Activated T-helper 2 cell treated with anti-CD3 and anti-CD28 coated beads, Interferon-gamma antibody, Interleukin-2, Interleukin-4, amounts not matched to agents 10 μg/mL and 5 μg/mL and 100 μg/mL, durations not matched to agents 14 hours and 24 hours and 36 hours (primary cell): ENCODE measurements at places on chromosomes 1 and 21. TPM values are rescaled to one million over a fixed set of nuclear protein-coding genes. Genes with fewer than 3 reads are reported as not detected.

- no peak for DNase-seq
- H3K4me3 ChIP-seq, result no peak overlapping the region
- no peaks in the 10 kb centered on the region for H3K27me3 ChIP-seq
- H3K4me1 ChIP-seq, result no peaks in the 10 kb centered on the region
Measured at GRCh38 chr1:72010094-72010431, 272.3 kb downstream of the NEGR1 start.

DNA sequence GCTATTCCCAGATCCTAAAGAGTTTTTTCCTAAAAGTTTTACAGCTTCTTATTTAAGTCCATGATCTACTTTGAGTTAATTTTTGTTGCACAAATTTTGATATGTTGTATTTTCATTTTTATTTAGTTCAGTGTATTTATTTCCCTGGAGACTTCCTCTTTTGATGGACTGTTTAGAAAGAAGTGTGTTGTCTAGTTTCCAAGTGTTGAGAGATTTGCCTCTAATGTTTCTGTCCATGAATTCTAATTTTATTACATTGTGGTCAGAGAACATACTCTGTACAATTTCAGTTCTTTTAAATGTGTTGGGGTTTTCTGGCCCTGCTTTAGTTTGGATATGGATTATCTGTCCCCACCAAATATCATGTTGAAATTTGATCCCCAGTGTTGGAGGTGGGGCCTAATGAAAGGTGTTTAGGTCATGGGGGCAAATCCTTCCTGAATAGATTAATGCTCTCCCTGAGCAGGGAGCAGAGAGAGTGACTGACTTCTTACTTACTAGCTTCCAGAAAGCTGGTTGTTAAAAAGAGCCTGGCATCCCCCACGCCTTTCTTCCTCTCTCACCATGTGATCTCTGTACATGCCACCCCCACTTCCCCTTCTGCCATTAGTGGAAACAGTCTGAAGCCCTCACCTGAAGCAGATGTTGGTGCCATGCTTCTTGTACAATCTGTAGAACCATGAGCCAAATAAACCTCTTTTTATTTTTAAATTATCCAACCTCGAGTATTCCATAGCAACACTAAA is 4.6 kb downstream of the CHD1L start:
- H3K36me3 ChIP-seq, result peaks cover 25% of the 10 kb centered on the region
- DNase-seq, result no peak
- H3K4me3 ChIP-seq, result no peak overlapping the region
- peaks cover 55% of the 10 kb centered on the region for H3K4me1 ChIP-seq
- H3K27me3 ChIP-seq, result no peaks in the 10 kb centered on the region

DNA sequence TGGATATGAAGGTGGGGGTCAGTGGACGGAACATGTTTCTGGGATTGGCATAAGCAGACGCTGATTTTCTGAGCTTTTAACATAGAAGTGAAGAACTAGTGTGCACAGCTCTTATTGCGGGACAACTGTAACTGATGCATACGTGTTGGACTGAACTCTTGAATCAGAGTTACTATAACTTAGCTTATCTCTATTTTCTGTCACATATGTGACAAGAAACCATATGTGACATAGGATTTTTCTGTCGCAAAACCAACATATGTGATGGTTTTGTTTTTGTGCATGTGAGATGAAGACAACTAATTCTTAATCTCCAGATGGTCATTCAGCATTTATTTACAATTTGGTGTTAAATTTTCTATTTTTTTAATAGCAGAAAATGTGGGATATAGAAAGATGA is 249.9 kb downstream of the GREM2 start:
- no peak for DNase-seq
- no peaks in the 10 kb centered on the region for H3K27me3 ChIP-seq
- H3K4me3 ChIP-seq, result no peak overlapping the region

The MATN1 gene
- total RNA-seq, result 0.21 and 0.44 TPM in 2 replicates

GRCh38 chr1:112614460-112615065 is 4.4 kb downstream of the ST7L start:
- H3K36me3 ChIP-seq, result peaks cover 27% of the 10 kb centered on the region
- H3K4me3 ChIP-seq, result no peak overlapping the region
- no peak for DNase-seq
- no peaks in the 10 kb centered on the region for H3K27me3 ChIP-seq

The HES5 gene
- not detected in 2 replicates for total RNA-seq

DNA sequence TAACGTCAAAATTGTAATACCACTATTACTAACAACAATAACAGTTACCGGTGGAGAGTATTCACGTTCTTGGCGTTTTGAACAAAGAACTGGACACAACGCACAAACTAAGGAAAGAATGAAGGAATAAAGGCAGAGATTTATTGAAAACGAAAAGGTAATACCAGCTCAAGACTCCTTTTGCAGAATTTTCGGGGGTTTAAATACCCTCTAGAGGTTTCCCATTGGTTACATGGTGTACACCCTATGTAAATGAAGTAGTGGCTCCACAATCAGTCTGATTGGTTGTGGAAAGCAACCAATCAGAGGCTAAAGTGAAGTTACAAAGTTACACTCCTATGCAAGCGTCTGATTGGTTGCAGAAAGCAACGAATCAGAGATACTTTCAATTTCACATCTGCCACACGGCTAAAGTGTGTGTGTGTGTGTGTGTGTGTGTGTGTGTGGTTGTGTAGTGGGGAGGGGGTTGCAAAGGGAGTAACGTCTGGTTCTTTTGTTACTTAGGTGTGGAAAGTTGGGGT is 1.1 kb upstream of the GTF2B start:
- peak overlapping the region; percentile 97 for H3K4me3 ChIP-seq
- DNase-seq, result peak; percentile 15
- H3K27ac ChIP-seq, result peak overlapping the region; percentile 96
- peaks cover 2% of the 10 kb centered on the region for H3K27me3 ChIP-seq
- peaks cover 37% of the 10 kb centered on the region for H3K4me1 ChIP-seq

- no peak for DNase-seq
- H3K27ac ChIP-seq, result peak overlapping the region; percentile 96
- peaks cover 58% of the 10 kb centered on the region for H3K36me3 ChIP-seq
Measured at GRCh38 chr1:12450756-12451559, 167.1 kb downstream of the DHRS3 start.

DNA sequence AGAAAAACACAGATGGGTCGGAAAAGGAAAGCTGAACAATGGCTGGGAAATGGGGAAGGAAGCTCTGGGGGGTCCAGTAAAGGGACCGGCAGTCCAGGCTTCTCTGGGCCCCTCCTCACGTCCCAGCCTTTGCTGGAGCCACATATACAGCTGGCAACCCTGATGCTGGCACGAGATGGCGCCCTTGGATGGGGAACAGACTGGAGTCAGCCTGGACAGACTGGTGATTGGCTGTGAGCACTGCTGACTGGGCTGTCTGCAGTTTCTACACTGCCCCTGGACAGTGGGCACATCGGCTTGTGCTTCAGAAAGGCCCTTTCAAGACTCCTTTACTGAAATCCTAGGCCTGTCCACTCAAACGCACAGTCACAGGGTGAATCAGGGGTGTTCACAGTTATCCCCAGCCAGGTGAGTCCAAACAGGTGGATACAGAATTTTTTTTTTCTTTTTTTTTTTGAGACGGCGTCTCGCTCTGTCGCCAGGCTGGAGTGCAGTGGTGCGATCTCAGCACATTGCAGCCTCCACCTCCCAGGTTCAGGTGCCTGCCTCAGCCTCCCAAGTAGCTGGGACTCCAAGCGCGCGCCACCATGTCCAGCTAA is 31.1 kb upstream of the ZBTB40 start:
- no peak overlapping the region for H3K4me3 ChIP-seq
- DNase-seq, result peak; percentile 17

DNA sequence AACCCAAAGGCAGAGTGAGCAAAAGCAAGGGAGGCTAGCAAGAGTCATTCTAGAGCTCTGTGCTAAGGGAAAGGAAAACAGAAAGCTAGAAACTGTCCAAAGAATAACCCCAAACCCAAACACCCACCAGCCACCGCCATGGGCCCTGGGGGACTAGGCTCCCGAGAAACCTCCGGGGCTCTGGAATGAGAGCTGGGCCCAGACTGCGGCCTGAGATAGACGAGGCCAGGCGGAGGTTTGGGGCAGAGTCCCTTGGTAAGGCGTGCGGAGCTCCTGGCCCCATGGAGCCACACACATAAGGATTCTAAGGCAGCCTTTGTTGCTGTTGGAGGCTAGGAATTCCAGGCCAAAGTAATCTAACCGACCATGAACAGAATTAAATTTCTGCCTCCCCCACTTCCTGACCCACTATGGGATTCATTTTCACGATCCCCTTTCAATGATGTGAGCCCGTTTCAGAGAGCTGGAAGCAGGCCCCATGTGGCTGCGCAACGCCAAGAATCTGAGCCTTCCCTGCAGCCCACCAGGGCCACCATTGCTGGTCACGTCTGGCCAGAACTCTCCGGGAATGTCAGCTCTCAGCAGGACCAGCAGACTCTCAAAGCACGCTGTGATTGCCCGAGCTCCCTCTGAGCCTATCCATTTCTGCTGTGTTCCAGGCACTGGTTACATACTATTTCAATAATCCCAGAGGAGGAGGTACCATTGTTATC is 145.0 kb downstream of the TRABD2B start:
- H3K4me3 ChIP-seq, result no peak overlapping the region
- H3K27me3 ChIP-seq, result peaks cover 3% of the 10 kb centered on the region
- no peaks in the 10 kb centered on the region for H3K36me3 ChIP-seq
- no peak for DNase-seq

The MAP10 gene
- 3.0 and 3.2 TPM in 2 replicates for total RNA-seq

The PTPN7 gene
- 388 and 398 TPM in 2 replicates for total RNA-seq

GRCh38 chr1:10888291-10888690 is 91.8 kb upstream of the CASZ1 start:
- no peak for DNase-seq
- H3K4me3 ChIP-seq, result no peak overlapping the region
- H3K4me1 ChIP-seq, result no peaks in the 10 kb centered on the region
- no peaks in the 10 kb centered on the region for H3K36me3 ChIP-seq
- no peak overlapping the region for H3K27ac ChIP-seq
- H3K27me3 ChIP-seq, result peaks cover 58% of the 10 kb centered on the region

The SLFNL1 gene
- total RNA-seq, result 0.14 and 0.18 TPM in 2 replicates

DNA sequence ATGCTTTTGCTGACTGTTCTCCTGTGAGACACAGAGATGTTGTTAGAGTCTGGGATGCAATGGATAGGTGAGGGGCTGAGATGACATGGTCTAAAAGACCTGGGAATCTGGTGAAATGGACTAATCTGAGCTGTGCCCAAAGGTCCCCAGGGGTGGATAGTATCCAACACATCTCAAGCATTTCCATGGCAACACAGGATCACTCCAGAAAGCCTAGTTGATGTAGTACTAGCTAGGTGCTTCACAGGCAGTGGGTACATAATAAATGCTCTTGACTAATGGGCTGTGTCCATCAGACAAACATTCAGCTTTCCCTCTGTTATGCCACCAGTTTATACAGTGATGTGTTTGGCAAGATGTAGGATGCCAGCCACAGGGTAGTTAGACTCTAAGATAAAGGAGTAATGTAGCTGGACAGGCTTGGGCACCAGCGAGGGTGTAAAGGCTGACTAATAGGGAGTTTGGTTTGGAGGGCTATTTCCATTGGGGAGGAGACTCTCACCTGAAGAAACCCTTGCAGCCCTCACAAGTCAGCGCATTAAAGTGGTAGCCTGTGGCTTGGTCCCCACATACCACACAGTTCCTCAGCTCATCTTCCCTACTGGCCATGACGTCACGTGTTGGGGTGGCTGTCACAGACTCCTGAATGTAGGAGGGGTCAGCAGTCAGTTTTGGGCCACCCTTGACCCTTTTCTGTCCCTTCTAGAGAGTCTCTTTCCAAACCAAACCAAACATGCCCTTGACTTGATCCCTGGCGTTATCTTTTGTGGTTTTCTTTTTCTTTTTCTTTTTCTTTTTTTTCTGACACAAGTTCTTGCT is 1.8 kb downstream of the NR1I3 start:
- H3K4me3 ChIP-seq, result no peak overlapping the region
- no peak overlapping the region for H3K27ac ChIP-seq
- H3K4me1 ChIP-seq, result no peaks in the 10 kb centered on the region
- DNase-seq, result no peak
- H3K36me3 ChIP-seq, result no peaks in the 10 kb centered on the region
- peaks cover 8% of the 10 kb centered on the region for H3K27me3 ChIP-seq

The KCNN3 gene
- total RNA-seq, result 0.39 and 0.91 TPM in 2 replicates

The C1orf94 gene
- total RNA-seq, result not detected in 2 replicates

- no peak for DNase-seq
- H3K27ac ChIP-seq, result no peak overlapping the region
- H3K36me3 ChIP-seq, result no peaks in the 10 kb centered on the region
- no peak overlapping the region for H3K4me3 ChIP-seq
- no peaks in the 10 kb centered on the region for H3K27me3 ChIP-seq
Measured at GRCh38 chr1:218925777-218926176, 247.9 kb upstream of the LYPLAL1 start.

DNA sequence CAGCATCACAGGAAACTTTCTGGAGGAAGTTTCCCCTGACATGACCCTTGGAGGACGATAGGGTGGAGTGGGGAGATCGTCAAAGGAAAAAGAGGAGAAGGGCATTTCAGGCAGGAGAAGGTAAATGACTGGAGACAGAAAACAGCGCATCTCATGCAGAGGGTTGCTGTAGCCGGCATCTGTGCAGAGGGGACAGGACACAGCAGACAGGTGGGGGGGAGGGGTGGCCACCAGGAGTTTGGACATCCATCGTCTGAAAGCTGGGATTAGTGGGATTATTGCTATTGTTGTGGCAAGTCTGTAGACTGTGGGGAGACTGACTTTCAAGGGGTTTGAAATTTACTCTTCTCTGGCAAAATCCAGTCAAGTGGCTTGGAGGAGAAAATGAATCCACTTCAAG is 463.9 kb downstream of the OMA1 start:
- H3K27ac ChIP-seq, result no peak overlapping the region
- DNase-seq, result no peak
- no peaks in the 10 kb centered on the region for H3K36me3 ChIP-seq
- H3K4me3 ChIP-seq, result no peak overlapping the region
